Erythroblast (primary cell): ENCODE measurements at places on chromosomes 2 and 18.

GRCh38 chr2:98457045-98457696, 12.5 kb downstream of the INPP4A start:
- DNase-seq, result no peak

- DNase-seq, result no peak
Measured at GRCh38 chr2:67046591-67046990, 350.5 kb upstream of the ETAA1 start.

GRCh38 chr2:139685090-139685983, 905.1 kb upstream of the NXPH2 start:
- no peak for DNase-seq

DNA sequence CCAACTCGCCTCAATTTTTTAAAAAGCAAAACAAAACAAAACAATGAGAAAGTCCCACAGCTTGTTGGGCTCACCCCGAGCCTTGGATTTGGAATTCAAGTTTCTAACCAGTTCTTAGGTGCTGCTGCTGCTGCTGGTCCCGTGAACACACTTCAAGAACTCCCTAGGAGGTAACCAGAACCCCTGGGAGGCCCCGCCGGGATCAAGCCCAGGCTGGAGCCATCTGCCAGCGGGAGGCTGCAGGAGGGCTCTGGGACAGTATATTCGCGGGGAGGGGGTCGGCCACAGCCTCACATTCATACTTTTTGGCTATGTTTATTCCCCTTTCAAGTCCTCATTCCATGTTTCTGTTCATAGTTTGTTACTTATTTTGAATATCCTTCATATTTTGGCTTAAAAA, 223.4 kb downstream of the TFCP2L1 start:
- DNase-seq, result no peak

DNA sequence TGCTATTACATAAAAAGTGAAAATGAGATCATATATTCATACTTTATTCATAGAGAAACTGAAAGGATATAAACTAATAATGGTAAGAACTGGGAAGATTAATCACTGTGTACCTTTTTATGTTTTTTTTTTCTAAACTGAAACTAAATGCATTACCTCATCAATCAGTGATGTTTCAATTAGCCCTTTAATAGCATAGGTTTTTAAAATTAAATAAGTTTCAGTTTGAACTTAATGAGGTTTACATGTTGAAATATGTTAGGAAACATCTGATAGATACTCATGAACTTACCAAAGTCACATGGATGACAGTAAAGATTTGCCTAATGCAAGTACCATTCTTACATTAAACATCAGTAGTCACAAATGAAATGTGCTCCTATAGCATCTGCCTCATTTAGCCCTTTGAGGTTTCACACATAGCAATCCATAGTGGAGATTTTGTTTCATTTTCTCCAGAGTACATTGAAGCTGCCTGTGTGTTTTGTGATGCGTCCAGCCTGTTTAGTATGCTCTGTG, 8.9 kb downstream of the MAPRE2 start:
- peak; percentile 34 for DNase-seq
